Activated CD4-positive, alpha-beta T cell treated with anti-CD3 and anti-CD28 coated beads, Interleukin-2, amount 50 U/mL, for 1 hour (primary cell): ENCODE measurements at places on chromosomes 7 and 10.

DNA sequence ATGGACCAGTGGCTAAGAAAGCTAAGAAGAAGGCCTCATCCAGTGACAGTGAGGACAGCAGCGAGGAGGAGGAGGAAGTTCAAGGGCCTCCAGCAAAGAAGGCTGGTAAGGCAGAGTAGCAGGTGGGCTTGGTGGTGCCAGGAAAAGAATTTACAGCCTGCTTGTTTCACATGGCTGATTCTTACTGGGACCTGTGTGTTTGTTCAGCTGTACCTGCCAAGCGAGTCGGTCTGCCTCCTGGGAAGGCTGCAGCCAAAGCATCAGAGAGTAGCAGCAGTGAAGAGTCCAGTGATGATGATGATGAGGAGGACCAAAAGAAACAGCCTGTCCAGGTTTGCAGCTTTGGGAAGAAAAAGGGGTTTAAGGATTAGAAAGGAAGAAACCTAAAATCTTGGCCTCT lies 5.0 kb downstream of the NOLC1 start:
- DNase-seq = no peak

GRCh38 chr10:37754538-37755323 lies 102.7 kb downstream of the ZNF248 start:
- no peak for DNase-seq

DNA sequence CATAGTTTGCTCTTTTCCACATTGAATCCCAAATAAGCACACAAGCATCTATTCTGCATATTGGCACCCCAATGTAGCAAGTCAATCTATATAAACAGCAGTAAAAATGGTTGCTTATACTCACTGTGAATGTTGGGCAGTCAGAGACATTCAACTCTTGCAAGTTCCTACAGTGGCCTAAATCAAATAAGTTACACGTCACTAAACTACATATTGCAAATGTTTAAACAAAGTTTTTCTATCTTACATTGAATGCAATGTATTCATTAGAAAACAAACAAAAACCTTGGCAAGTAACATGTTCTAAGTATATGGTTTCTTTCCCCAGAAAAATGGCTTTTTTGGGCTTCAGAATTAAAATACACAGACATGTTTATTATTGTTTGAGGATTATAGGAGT lies 19.0 kb downstream of the LRRC17 start:
- DNase-seq = no peak

- DNase-seq = no peak
Measured at GRCh38 chr10:90378524-90379076, 479.2 kb downstream of the HTR7 start.

- DNase-seq = no peak
Measured at GRCh38 chr7:1447551-1448244, 11.6 kb downstream of the MICALL2 start.

DNA sequence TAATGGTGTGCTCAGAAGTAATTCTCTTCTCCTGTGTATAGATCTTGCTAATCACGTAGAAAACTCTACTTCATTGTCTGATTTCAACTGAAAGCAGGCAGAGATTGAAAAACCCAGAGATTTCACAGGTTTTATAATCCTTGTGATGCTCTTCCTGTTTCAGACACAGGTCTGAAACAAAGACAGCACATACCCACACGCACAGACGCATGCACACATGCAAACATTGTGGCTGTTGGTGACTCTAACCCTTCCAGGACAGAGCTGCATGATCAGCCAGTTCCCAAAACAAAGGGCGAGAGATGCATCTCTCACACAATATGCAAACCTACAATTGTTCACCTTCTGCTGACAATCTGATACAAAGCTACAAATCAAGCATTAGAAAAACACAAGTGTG lies 11.1 kb upstream of the TFEC start:
- DNase-seq = no peak

GRCh38 chr7:128263420-128263819 lies 22.3 kb downstream of the LEP start:
- no peak for DNase-seq

GRCh38 chr7:129877146-129877792 lies 75.5 kb downstream of the UBE2H start:
- no peak for DNase-seq

DNA sequence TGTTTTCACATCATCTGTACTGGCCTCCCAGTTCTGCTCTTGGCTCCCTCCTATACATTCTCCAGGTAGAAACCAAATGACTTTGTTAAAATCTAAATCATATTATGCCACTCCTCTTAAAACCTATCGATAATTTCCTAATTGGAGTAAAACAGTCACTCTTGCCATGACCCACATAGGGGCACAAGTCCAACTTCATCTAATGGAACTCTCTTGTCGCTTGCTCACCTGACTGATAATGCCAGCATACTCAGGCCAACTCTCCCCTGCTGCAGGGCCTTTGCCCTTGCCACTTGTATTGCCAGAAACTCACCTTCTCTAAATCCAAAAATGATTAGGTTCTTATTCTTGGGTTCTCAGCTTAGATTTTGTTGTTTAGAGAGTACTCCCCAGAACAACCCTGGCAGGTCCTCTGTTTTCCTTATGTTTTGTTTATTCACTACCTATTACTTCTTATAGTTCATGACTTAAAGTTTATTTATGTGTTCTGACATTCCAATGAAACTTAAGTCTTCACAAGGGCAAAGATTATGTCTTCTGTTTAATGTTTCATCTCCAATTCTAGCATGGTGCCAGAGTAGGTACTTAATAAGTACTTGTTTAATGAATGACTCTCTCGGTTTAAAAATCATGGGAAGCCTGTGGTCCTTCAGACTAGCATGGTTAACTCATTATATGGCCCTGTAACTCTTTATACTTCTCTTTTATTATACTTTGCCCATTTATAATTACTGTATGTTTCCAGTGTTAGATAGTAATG lies 345.9 kb upstream of the SMIM30 start:
- DNase-seq = no peak

DNA sequence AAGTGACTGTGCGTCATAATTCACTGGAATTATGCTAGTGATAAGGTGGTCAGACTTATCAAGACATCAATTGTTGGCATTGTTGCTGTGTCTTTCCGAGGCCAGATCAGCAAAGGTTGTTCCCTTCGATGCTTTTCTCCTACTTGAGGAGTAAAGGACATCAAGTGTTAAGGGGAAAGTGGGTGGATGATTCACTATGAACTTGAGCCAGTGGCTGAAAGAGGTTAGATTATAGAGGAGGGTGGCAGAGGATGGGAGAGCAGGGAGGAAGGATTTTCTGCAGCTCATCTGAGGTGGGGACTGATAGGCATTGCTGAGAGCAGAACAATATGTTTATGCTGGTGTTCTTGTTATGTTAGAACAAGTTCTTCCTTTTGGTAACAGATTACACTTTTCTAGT lies 131.4 kb upstream of the AGR3 start:
- DNase-seq = no peak

GRCh38 chr7:121011401-121011800 lies 22.9 kb downstream of the CPED1 start:
- no peak for DNase-seq

DNA sequence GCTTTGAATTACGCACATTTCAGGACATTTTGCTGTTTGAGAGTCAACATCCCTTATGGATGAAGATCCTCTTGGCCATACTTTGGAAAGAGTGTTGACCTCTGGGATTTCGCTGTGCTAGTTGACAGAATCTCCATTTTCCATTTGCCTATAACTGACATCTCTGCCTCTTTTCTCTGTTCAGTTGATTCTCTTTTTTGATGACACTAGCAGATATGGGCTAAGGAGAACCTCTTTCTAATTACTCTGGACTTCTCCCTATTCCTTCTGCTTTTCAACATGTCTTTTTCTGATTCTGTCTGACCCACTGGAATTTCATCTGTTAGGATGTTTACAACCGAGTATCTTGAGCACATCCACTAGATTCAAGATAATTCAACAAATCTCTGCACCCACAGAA lies 311.5 kb downstream of the CAMK1D start:
- no peak for DNase-seq

- DNase-seq = no peak
Measured at GRCh38 chr7:147579148-147579547, 1011.4 kb upstream of the C7orf33 start.

- DNase-seq = no peak
Measured at GRCh38 chr7:123718773-123719172, 30.0 kb downstream of the WASL start.

- DNase-seq = no peak
Measured at GRCh38 chr7:106050746-106051117, 61.4 kb downstream of the SYPL1 start.

- no peak for DNase-seq
Measured at GRCh38 chr7:94395141-94396036, 694 bp downstream of the COL1A2 start.

- DNase-seq = no peak
Measured at GRCh38 chr7:140732416-140732815, 35.9 kb downstream of the NDUFB2 start.

DNA sequence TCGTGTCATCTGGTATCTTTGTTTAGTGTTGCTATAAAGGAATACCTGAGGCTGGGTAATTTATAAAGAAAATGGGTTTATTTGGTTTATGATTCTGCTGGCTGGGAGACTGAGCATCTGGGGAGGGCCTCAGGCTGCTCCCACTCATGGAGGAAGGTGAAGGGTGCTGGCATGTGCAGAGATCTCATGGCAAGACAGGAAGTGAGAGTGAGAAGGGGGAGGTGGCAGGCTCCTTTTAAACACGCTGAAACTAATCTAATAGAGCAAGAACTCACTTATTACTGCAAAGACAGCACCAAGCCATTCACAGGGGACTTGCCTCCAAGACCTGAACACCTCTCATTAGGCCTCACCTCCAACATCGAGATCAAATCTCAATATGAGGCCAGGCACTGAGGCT lies 11.3 kb downstream of the OIT3 start:
- DNase-seq = no peak

- no peak for DNase-seq
Measured at GRCh38 chr7:151135525-151135845, 32.0 kb downstream of the GBX1 start.

- no peak for DNase-seq
Measured at GRCh38 chr10:35306852-35307251, 29.5 kb upstream of the CCNY start.

- no peak for DNase-seq
Measured at GRCh38 chr10:8435186-8436055, 380.9 kb downstream of the GATA3 start.

- DNase-seq = no peak
Measured at GRCh38 chr7:137160236-137160635, 183.3 kb downstream of the PTN start.

GRCh38 chr7:18494821-18495408 lies 634 bp upstream of the HDAC9 start:
- no peak for DNase-seq

GRCh38 chr10:91551856-91552255 lies 81.0 kb downstream of the PPP1R3C start:
- DNase-seq = no peak

- DNase-seq = no peak
Measured at GRCh38 chr7:4849390-4849789, 12.4 kb downstream of the PAPOLB start.

DNA sequence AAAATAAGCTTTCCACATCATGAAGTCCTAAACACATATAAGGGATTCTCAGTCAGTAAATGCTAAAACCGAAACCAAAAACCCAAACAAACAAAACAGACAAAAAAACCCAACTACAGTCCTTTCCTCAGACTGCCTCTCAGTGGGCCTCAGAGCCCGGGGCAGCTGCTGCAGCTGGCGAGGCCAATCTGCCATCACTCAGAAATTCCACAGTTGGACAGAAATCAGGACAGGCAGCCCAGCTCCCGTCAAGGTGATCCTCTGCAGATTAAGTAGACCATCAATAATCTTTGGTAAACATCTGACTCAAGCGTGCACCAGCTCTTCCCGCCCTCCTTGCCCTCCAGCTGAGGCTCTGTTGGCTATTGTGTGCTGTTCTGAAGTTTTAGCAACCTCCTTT lies 142.2 kb downstream of the ATXN7L1 start:
- no peak for DNase-seq

DNA sequence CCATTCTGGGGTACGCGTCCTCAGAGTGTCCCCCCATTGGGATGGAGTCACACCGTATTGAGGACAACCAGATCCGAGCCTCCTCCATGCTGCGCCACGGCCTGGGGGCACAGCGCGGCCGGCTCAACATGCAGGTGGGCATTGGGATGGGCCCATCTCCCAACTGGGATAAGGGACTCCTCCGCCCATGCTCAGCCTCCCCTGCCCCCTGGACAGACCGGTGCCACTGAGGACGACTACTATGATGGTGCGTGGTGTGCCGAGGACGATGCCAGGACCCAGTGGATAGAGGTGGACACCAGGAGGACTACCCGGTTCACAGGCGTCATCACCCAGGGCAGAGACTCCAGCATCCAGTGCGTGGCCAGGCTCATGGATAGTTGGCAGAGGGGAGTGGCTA lies 5.8 kb downstream of the AEBP1 start:
- no peak for DNase-seq

GRCh38 chr10:92124616-92125143 lies 166.2 kb downstream of the CPEB3 start:
- DNase-seq = no peak

- DNase-seq = no peak
Measured at GRCh38 chr7:30650421-30650808, 31.8 kb downstream of the CRHR2 start.

- DNase-seq = no peak
Measured at GRCh38 chr7:33232632-33233145, 103.3 kb downstream of the BBS9 start.

DNA sequence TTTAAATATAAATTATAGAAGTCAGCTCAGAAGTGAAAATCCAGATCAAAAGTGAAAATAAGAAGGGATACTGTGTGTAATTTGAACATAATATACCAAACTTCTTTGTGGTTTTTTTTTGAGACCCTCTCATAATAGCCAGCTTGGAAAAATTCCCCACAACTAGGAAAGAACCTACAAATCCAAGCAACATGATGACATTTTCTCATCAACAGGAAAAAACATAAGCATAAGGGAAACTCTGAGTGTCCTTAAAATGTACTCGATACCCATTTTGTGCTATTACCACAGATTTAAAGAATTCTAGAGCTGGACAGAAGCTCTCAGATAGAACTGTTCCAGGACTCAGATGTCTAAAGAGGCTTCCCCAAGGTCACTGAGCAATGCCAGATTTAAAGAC lies 214.8 kb upstream of the KLF14 start:
- DNase-seq = no peak

- DNase-seq = no peak
Measured at GRCh38 chr7:13717031-13717430, 272.4 kb downstream of the ETV1 start.

- no peak for DNase-seq
Measured at GRCh38 chr7:17492437-17492836, 194.0 kb downstream of the AHR start.

DNA sequence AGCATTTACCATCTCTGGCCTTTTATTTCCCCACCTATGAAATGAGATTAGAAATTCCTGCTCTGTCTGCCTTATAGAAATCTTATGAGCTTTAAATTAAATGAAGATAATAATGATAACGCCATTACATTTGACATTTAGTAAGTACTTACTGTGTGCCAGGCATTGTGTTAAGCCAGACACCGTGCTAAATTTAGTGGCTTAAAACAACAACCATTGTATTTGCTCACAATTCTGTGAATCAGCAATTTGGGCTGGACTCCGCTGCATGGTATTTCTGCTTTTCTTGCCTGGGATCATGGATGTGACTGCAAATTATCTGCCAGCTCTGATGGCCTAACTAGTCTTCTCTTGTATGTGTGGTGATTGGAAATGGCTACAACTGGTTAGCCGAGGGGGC lies 56.4 kb upstream of the CCDC6 start:
- DNase-seq = no peak
